RPMI8226 (cell line): ENCODE measurements at places on chromosomes 4 and X.

GRCh38 chr4:173531086-173531965, 1.3 kb upstream of the HAND2 start:
- no peak for DNase-seq

- DNase-seq, result no peak
Observed at GRCh38 chrX:153981771-153982533, 9.4 kb downstream of the TMEM187 start.

- DNase-seq, result peak; percentile 51
Observed at GRCh38 chrX:100895365-100896075, 21.4 kb upstream of the NOX1 start.

- DNase-seq, result no peak
Observed at GRCh38 chr4:189548484-189549125, 392.1 kb upstream of the FRG1 start.

GRCh38 chr4:111393781-111394180, 751.5 kb upstream of the FAM241A start:
- no peak for DNase-seq

GRCh38 chr4:174600391-174600790, 78.1 kb upstream of the HPGD start:
- DNase-seq, result no peak

DNA sequence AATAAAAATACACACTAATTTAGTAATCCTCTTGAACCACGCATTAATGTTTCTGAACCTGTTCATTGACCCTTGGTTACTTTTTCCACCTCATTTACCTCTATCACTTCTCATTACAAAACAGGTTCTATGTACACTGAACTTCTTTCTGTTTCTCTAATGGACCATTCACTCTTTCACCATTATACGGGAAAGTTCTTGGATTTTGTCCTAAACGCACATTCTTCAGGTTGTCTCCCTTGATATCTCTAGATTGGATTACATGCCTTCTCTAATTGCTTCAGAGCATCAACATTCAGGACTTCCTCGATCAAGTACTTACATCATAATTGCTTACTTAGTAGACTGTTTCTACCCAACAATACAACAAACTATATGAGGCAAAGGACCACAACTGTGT, 359.4 kb upstream of the FSTL5 start:
- DNase-seq, result no peak

DNA sequence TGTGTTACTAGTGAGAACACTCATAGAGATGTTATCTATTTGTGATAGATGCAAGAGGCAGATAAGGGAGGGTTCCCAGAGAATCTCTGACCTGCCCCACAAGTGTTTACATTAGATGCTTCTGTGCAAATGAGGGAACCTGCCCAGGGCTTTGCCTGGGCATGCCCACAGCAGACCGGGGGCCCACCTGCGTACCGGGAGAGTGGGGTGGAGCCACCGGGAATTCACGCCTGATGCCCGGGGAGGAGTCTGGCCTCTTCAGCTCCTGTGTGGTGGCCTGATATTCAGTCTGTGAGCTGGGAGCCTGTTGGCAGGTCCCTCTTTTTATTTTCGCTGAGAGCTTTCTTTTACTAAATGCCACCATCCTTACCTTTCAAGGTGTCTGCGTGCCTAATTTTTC, 155.7 kb downstream of the SNCA start:
- no peak for DNase-seq

GRCh38 chrX:101416691-101417090, 8.7 kb downstream of the HNRNPH2 start:
- no peak for DNase-seq

GRCh38 chr4:96146686-96147085, 306.8 kb downstream of the PDHA2 start:
- DNase-seq, result no peak

- DNase-seq, result no peak
Observed at GRCh38 chrX:22699581-22700091, 300.1 kb upstream of the DDX53 start.

- DNase-seq, result peak; percentile 9
Observed at GRCh38 chr4:119559044-119559647, 69.5 kb downstream of the PDE5A start.

GRCh38 chr4:150875367-150875766, 139.7 kb downstream of the LRBA start:
- DNase-seq, result no peak

GRCh38 chr4:61336916-61337315, 136.8 kb downstream of the ADGRL3 start:
- DNase-seq, result no peak

DNA sequence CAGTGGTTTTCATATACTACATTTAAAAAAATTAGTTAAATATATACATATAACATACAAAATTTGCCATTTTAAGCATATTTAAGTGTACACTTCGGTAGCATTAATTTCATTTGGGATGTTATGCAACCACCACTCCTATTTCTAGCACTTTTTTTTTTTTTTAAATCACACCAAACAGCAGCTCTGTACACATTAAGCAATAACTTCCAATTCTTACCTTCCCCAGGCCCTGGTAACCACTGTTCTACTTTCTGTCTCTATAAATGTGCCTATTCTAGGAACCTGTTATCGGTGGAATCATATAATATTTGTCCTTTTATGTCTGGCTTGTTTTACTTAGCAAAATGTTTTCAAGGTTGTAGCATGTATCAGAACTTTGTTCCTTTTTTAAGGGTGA, 39.1 kb downstream of the TMEM164 start:
- DNase-seq, result no peak

GRCh38 chrX:39899059-39899458, 198.7 kb downstream of the BCOR start:
- no peak for DNase-seq

DNA sequence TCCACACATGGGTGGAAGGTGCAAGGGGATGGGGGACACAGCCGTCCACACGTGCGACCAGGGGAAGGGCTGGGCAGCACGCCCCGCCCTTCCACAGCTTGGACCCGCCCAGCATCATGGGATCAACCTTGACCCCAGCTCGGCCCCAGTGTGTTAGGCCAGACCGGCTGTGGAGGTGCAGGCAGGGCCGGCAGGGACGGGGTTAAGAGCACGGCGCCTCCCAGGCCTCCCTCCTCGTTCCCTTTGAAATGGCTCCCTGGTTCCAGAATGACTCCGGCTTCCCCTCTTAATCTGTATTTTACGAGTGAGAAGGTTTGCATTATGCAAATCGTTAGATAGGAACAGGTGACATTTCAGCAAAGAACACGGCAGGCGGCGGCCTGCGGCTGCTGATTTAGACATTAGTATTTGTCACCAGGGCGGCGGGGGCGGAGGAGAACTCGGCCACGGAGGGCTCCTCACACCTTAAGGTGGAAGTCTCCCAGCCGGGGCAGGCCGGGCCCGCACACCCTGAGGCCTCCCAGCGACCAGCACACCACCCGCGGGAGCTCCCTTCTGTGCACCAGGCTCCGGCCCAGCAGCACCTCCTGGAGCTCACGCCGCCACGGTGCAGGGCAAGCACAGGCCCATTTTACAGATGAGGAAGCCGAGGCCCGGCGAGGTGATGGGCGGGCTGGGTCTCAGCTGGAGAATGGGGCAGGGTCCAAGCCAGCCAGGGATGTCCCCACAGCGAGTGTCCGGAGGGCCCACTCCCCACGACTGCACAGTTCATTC, 116.1 kb downstream of the FAM53A start:
- DNase-seq, result peak; percentile 52

- DNase-seq, result no peak
Observed at GRCh38 chr4:7557456-7557855, 122.7 kb upstream of the PSAPL1 start.

DNA sequence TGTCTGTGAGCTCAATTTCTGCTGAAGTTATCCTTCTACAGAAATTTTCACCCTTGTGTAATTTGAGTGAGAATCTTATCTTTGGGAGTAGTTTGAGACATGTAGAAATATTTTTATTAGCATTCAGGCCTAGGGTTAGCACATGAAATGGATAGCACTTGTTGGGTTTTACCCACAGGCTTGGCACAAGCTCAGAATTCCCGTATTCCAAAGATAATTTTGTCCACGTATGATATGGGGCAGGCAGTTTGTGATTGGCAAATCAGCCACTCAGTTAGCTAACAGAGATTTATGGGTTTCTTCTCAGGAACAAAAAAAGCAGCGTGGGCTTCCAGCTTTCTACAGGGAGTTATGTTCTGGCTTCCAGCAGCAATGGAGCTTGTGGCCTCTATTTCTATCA, 117.9 kb upstream of the DCAF8L1 start:
- no peak for DNase-seq

GRCh38 chr4:133565379-133565778, 416.3 kb downstream of the PCDH10 start:
- no peak for DNase-seq

GRCh38 chr4:80188801-80189458, 8.4 kb upstream of the PRDM8 start:
- no peak for DNase-seq

DNA sequence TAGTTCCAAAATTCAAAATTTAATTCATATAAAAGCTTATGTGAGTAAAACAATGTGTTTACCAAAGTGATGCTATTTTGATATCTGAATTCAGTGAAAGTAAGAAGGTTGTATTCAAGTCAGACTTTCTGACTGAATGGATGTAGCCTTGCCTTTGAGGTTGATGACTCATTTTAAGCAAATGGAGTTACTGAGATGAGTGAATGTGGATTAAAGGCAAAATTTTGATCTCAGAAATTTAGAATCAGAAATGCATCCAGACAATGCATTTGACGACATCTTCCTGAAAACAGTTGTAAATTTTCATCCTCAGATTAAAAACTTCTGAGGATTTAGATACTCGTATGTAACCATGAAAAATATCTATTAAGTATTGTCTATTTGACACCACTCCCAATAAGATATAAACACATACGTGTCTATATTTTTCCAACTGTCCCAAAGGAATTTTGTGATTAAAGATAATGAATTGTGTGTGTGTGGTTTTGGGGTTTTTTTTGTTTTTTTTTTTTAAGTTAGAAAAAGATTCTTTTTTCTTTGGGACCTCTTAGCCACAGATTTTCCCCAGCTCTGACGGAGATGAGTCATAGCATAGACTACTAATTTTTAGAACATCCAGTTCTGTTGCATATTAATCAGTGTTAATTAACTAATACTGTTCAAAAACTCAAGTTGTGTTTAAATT, 34.4 kb downstream of the NFKB1 start:
- DNase-seq, result no peak

GRCh38 chr4:25069014-25069413, 38.3 kb upstream of the LGI2 start:
- DNase-seq, result no peak

- DNase-seq, result no peak
Observed at GRCh38 chr4:133270021-133270570, 121.0 kb downstream of the PCDH10 start.

GRCh38 chrX:39967348-39967747, 130.4 kb downstream of the BCOR start:
- no peak for DNase-seq

DNA sequence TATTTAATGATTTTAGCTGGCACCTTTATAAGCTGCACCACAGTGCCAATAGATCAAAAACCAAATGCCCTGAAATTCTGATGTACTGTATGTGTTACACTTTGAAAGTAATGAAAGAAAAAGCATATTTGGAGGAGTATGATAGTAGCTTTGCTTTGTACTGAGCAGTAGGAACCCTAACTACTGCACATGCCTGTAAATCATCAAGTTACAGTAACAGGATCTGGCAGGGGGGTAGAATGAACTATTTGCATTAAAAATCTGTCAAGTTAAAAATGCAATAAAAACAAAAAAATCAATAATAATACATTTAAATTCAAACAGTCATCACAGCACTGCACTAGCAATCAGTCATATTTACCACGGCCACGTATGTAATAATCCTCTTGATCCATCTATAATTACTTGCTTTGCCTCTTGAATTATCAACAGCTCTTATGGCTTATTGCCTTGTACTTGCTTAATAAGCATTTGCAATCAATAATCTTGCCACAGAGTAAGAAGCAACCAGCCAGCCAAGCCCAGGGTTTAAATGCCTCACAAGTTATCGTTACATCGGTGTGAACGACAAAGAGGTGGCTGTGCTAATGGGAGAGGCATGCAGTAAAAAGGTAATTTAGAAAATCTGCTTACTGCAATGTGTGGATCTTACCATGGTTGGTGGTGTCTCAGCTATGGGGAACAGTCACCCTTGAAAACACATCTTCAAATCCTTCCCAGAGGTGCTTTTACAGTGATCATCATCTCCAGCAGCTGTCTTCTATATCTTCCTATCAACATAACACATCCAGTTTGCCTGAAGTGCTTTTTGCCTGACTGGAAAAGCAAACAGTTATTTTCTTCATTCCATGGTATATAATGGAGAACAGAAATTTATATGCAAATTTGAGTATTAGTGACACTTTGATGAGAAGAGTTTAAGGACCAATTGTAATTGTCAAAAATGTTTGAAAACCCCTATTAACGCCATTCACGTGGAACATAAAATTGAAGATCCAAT, 1812.1 kb upstream of the ADGRL3 start:
- DNase-seq, result no peak

GRCh38 chr4:149801416-149801815, 14.2 kb downstream of the IQCM start:
- no peak for DNase-seq

DNA sequence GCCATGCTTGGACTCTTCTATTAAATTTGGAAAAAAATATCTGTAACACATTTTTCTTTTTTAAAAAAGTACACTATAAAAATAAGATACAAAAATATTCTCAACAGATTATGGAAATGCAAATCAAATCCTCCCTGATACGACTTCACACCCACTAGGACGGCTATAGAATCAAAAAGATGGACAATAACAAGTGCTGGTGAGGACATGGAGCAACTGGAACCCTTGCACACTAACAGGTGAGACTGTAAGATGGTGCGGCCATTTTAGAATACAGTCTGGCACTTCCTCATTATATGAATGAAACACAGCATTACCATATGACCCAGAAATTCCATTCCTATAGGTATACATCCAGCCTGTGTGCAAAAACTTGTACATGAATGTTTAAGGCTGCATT, 83.6 kb downstream of the GATB start:
- DNase-seq, result no peak

DNA sequence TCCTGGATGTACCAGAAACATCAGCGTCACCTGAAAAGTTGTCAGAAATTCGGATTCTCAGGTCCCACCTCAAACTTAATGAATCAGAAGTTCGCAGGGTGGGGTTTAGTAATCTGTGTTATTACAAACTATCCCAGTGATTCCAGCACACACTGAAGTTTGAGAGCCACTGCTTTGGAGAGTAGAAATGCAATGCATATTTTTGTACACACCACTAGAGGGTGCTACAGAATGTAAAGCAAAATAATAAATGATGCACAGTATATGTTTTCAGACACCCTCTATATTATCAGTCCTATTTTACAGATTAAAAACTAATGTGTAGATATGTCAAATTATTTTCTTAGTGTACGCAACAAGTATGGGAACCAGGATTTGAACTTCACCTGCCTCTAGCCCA, 2.4 kb upstream of the MORF4L2 start:
- DNase-seq, result peak; percentile 41

- no peak for DNase-seq
Observed at GRCh38 chr4:76687746-76688448, 210.0 kb downstream of the SOWAHB start.

GRCh38 chrX:21056622-21057021, 317.6 kb upstream of the CNKSR2 start:
- no peak for DNase-seq
